ENCODE measurements at places on chromosomes 12 and 14.

GRCh38 chr12:104551-105081 lies 38.0 kb downstream of the IQSEC3 start:
- no peak overlapping the region for H3K4me3 ChIP-seq
- no peak for DNase-seq
- no peak overlapping the region for H3K27ac ChIP-seq
- no peaks in the 10 kb centered on the region for H3K36me3 ChIP-seq

GRCh38 chr12:48192861-48193260 lies 9.4 kb downstream of the CCDC184 start:
- DNase-seq = no peak
- H3K4me3 ChIP-seq = no peak overlapping the region

- H3K36me3 ChIP-seq = peaks cover 6% of the 10 kb centered on the region
- no peaks in the 10 kb centered on the region for H3K27me3 ChIP-seq
- no peaks in the 10 kb centered on the region for H3K4me1 ChIP-seq
- DNase-seq = no peak
Measured at GRCh38 chr12:65252515-65252914, 26.0 kb upstream of the MSRB3 start.

DNA sequence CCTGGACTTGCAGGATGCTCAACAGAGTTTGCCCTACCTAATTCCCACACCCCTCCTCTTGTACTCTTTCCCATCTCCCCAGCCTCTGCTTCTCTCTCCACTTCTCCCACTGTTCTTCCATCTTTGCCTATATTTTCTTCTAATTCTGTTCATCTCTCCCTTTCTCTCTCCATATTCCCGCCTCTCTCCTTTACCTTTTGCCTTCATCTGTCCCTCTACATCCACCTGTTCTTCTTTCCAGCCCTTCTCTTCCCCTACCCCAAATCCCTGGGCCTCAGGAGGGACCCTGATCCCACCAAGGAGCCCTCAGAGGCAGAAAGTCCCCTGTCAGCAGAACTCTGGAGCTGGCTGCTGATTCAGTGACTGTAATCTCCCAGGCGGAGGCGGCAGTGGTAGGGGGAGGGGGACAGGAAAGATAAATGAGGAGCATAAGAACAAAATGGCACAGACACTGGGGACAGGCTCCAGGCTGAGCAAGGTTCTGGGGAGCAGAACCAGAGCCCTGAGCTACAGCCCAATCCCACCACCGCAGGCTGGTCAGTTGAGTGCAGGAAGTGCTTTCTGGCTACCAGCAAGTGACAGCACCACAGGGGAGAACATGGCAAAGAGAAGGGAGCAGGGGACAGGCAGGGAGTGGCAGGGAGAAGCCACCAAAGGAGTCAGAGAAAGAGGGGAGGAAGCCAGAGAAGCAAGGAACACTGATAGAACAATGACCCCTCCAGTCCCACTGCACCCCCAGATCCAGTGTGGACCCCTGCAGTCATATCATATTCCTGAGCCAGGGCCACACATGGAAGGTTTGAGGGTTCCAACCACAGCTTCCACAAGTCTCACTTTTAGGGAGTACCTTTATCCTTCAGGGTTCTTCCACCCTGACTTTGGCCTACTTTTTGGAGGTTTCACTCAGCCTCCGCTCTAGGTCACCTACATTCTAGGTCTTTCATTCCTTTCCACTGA lies 27.0 kb downstream of the SMUG1 start:
- H3K27me3 ChIP-seq = no peaks in the 10 kb centered on the region
- no peak for DNase-seq
- H3K36me3 ChIP-seq = no peaks in the 10 kb centered on the region
- no peak overlapping the region for H3K4me3 ChIP-seq

DNA sequence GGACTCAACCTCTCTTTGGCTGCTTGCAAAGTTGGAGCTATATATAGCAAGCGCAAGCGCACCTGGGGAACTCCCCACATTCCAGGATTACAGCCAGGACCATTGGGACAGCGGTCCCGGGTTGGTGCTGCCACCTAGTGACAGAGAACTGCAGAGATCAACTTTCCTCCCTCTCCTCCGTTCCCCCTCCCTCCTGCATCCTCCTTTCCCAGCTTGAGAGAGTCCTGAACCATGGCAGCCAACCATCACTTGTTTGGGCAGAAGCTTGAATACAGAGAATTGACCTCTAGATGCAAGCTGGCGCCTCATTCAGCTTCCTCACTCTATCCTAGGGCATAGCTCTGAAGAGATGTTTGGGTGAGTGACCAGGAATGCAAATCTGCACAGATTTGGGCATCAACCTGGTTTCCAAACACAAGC lies 17.4 kb upstream of the FLVCR2 start:
- no peak overlapping the region for H3K4me3 ChIP-seq
- H3K36me3 ChIP-seq = no peaks in the 10 kb centered on the region
- DNase-seq = peak; percentile 82
- no peak overlapping the region for H3K27ac ChIP-seq

GRCh38 chr12:121089031-121089812 lies 43.5 kb upstream of the P2RX7 start:
- no peak for DNase-seq
- H3K4me1 ChIP-seq = no peaks in the 10 kb centered on the region
- H3K4me3 ChIP-seq = no peak overlapping the region
- peaks cover 5% of the 10 kb centered on the region for H3K27me3 ChIP-seq
- H3K36me3 ChIP-seq = no peaks in the 10 kb centered on the region

- no peaks in the 10 kb centered on the region for H3K36me3 ChIP-seq
- H3K27ac ChIP-seq = no peak overlapping the region
- no peaks in the 10 kb centered on the region for H3K27me3 ChIP-seq
- no peak overlapping the region for H3K4me3 ChIP-seq
- H3K4me1 ChIP-seq = peaks cover 48% of the 10 kb centered on the region
Measured at GRCh38 chr14:91369628-91370445, 47.8 kb downstream of the CCDC88C start.

DNA sequence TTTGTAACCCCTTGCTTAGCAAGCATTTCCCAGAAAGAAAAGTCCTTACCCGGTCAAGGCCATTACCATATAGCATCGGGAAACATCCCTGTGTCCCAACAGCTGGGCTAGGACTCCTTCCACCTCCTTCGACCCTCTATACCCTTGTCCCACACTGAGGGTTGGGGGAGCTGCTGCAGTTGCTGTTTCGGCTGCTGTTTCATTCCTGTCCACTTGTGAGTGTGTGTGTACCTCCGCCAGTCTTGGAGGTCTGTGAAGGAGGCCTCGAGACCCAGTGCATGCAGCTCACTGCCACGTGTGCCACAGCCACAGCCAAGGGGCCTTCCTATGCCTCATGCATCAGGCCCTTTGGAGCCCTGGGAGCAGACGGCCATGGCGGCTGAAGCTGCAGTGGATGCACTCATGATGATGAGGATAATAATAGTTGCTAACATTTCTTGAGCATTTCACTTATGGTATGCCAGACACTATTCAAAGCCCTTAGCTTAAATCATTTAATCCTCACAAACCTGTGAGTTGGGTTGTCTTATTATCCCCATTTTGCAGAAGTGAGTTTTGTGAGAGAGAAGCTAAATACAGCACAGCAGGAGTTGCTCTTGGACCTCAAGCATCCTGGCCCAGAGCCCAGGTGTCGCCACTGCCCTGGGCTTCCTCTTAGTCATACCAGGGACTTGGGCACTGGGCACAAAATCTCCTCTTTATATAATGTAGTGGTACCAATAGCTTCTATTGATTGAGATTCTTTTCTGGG lies 156.5 kb downstream of the PRKCH start:
- H3K4me3 ChIP-seq = no peak overlapping the region
- no peaks in the 10 kb centered on the region for H3K36me3 ChIP-seq

DNA sequence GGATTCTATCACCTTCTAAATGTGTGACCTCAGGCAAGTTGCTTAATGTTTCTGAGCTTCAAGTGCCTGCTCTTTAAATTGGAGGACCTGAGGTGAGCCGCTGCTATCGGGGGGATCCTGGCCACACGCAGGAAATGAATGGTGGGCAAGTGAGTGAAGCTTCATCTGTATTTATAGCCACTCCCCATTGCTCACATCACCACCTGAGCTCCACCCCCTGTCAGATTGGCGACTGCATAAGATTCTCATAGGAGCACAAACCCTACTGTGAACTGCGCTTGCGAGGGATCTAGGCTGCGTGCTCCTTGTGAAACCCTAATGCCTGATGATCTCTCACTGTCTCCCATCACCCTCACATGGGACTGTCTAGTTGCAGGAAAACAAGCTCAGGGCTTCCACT lies 158.6 kb upstream of the CCND2 start:
- DNase-seq = no peak
- no peak overlapping the region for H3K4me3 ChIP-seq
- H3K27ac ChIP-seq = no peak overlapping the region
- H3K27me3 ChIP-seq = peaks cover 39% of the 10 kb centered on the region
- no peaks in the 10 kb centered on the region for H3K36me3 ChIP-seq
- H3K4me1 ChIP-seq = peaks cover 2% of the 10 kb centered on the region

GRCh38 chr12:113812411-113813228 lies 153.5 kb downstream of the RBM19 start:
- no peak overlapping the region for H3K4me3 ChIP-seq
- no peak overlapping the region for H3K27ac ChIP-seq
- no peaks in the 10 kb centered on the region for H3K4me1 ChIP-seq
- no peaks in the 10 kb centered on the region for H3K27me3 ChIP-seq
- H3K36me3 ChIP-seq = peaks cover 10% of the 10 kb centered on the region

- H3K27me3 ChIP-seq = no peaks in the 10 kb centered on the region
- H3K4me3 ChIP-seq = peak overlapping the region; percentile 26
- DNase-seq = no peak
- peaks cover 5% of the 10 kb centered on the region for H3K4me1 ChIP-seq
- H3K36me3 ChIP-seq = no peaks in the 10 kb centered on the region
- no peak overlapping the region for H3K27ac ChIP-seq
Measured at GRCh38 chr14:76473481-76474263, 97.7 kb downstream of the ESRRB start.

- peaks cover 29% of the 10 kb centered on the region for H3K4me1 ChIP-seq
- H3K27me3 ChIP-seq = no peaks in the 10 kb centered on the region
- H3K36me3 ChIP-seq = no peaks in the 10 kb centered on the region
- DNase-seq = no peak
Measured at GRCh38 chr12:12505544-12506495, 56.8 kb downstream of the DUSP16 start.

DNA sequence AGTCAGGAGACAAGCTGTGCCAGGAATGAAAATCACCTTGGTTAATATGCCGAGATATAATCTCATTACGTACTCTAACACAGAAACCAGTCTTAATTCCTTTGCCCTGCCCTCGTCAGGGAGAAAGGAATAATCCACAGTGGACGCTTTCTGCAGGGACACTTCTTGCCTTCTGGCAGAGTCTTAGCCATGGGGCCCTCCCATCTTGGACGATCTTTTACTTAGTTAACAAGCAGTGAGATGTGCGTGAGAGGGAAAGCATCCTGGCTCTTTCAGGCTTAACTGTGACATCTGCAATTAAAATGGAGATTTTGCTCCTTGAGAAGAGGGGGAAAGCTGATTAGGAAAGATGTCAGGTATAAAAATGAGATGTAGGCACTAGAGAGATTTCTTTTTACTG lies 246.4 kb downstream of the TMEM132C start:
- H3K27ac ChIP-seq = no peak overlapping the region
- no peak for DNase-seq
- no peaks in the 10 kb centered on the region for H3K36me3 ChIP-seq
- no peaks in the 10 kb centered on the region for H3K4me1 ChIP-seq
- no peak overlapping the region for H3K4me3 ChIP-seq

GRCh38 chr12:53265783-53266182 lies 2.3 kb upstream of the ESPL1 start:
- DNase-seq = no peak
- H3K36me3 ChIP-seq = no peaks in the 10 kb centered on the region
- H3K27ac ChIP-seq = no peak overlapping the region
- H3K27me3 ChIP-seq = no peaks in the 10 kb centered on the region
- no peak overlapping the region for H3K4me3 ChIP-seq

DNA sequence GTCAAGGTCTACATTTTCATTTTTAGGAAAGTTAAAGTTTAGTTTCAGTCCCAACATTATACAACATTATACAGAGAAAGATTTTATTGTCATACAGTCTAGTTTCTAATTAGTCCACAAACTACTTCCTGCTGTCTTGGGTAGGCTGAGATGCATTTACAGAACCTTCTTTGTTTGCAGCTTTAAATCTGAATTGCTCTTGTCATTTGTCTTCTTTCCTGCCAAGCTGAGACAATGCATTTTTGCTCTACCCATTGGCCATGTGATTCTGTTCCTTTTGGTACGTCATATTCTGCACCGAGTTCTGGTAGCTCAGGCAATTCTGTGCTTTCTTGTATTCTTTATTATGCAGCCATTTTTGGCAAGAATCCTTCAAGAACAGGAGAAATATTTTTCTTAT lies 228.5 kb downstream of the ATP23 start:
- no peak overlapping the region for H3K4me3 ChIP-seq
- no peak overlapping the region for H3K27ac ChIP-seq
- H3K4me1 ChIP-seq = no peaks in the 10 kb centered on the region
- H3K27me3 ChIP-seq = no peaks in the 10 kb centered on the region

DNA sequence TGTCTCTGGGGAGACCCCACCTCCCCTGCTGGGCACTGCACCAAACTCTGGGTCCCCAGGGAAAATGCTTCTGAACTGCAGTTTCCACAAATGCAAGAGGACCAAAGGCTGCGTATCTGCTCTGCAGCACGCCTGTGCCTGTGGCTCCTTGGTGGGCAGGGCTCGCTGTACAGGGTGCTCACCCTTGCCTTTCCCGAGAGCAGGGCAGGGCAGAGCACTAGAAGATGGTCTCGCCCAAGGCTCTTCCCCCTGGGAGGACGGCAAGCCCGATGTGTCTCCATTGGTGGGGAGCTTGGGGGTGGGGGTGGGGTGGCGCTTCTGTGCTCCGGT lies 175.3 kb upstream of the RTL1 start:
- no peak overlapping the region for H3K27ac ChIP-seq
- no peak for DNase-seq
- H3K4me3 ChIP-seq = no peak overlapping the region
- no peaks in the 10 kb centered on the region for H3K36me3 ChIP-seq

GRCh38 chr12:12384571-12385340 lies 27.9 kb downstream of the BORCS5 start:
- no peaks in the 10 kb centered on the region for H3K36me3 ChIP-seq
- no peak for DNase-seq
- H3K4me1 ChIP-seq = peaks cover 16% of the 10 kb centered on the region
- no peaks in the 10 kb centered on the region for H3K27me3 ChIP-seq
- H3K4me3 ChIP-seq = no peak overlapping the region

DNA sequence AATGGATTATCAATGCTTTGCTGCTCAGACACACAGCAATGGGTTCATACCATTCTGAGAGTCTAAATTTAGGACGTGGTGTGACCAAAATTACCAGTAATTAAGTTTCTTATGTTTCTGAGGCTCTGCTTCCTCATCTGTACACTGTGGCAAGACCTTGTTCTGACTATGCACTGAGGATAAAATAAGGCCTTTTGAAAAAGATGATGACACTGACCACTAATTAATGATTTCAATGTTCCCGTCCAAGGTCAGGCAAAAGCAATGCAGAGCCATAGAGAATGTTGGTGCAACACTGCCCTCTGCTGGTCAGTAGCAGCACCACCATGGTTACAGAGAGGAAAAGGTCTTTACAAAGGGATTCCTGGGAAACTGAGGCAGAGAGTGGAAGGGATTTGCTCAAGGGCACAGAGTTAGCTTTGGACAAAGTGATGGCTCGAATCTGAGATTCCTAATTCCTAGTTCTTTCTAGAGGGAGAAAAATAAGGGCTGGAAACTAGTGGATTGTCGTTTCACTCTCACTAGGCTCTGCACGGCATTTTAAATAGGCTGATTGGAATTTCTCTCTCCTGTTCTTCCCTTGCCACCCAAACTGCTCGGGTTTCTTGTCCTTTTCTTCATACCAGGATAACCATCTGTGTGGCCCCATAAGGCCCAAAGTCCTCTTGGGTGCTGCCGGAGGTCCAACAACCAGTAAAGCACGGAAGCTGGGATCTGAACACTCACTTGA lies 22.3 kb upstream of the P2RX7 start:
- H3K4me1 ChIP-seq = no peaks in the 10 kb centered on the region
- H3K36me3 ChIP-seq = no peaks in the 10 kb centered on the region
- no peak overlapping the region for H3K4me3 ChIP-seq
- DNase-seq = no peak

Data from suprapubic skin (tissue), 4 donors.